ENCODE measurements at places on chromosomes 5 and 9.

DNA sequence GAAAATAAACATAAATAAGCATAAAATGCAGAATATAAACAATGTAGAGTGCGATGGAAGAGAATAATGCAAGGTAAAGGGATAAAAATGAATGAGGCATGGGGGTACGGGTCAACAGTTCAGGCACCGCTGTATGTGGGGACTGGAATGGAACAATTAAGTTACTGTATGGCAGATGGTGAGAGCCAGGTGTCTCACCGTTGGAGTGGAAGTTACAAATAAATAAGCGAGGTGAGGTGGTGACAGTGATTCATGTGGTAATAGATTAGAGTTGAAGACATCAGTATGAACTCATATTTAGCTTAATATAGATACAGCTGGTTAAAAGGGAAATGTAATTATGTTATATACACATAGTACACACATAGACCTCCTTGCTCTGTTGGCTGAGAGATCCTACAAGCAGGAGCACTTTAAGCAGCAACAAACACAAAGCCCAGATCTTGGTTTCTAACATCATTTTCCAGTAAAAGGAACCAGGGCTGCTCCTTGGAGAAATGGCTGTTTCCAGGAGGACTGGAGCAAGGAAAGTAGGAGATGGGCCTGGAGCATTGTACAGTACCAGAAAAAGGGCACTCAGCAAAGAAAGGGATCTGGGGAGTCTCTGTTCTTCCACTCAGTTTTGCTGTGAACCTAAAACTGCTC lies 2.4 kb upstream of the OMD start:
- DNase-seq = no peak

DNA sequence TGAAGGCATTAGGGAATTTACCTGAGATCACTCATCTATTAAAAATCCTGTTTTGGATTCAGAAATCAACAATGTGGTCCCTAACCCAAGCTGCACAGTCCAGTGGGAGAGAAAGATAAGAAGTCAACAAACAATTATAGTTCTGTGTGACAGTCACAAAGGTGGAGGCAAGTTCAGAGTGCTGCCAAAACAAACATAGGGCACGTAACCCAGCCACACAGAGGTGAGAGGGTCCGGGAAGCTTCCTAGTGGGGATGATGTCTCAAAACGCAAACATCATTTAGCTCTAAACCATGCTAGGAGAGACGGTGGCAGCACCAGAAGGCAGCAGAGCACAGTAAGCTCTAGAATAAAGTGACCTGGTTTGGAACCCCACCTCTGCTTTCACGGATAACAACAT lies 158.9 kb downstream of the MAPKAP1 start:
- no peak for DNase-seq

DNA sequence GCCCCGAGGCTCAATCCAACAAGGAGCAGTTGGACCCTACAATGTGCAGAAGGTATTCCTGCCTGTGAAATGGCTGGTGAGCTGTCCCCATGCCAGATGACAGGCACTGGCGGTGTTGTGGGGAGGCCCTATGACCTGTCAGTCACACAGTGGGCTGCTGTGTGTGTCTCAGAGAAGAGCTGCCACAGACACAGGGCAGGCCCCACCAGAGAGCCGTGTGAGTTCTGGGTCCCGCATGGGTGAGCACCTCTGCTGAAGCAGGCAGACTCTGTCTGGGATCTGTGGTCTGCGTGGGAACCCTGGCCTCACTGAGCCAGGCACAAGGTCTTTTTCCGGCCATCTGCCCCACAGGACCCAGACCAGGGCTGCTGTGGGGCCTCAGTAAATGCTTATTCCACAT lies 37.3 kb upstream of the PITX1 start:
- no peak for DNase-seq

DNA sequence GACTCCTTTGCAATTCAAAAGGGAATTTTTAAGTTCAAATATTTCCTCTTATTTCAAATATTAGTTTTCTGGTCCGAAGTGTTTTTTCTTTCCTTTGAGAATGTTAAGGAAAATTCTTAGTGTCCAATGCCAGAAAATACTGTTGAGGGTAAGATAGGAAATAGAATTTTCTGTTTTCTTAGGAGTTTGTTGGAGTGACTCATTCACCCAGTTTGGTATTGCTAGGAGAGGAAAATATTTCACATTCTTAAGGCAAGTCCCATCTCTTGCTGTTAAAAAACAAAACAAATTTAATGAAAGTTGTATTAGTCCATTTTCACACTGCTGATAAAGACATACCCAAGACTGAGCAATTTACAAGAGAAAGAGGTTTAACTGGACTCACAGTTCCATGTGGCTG lies 349.2 kb upstream of the ADAMTSL1 start:
- no peak for DNase-seq

DNA sequence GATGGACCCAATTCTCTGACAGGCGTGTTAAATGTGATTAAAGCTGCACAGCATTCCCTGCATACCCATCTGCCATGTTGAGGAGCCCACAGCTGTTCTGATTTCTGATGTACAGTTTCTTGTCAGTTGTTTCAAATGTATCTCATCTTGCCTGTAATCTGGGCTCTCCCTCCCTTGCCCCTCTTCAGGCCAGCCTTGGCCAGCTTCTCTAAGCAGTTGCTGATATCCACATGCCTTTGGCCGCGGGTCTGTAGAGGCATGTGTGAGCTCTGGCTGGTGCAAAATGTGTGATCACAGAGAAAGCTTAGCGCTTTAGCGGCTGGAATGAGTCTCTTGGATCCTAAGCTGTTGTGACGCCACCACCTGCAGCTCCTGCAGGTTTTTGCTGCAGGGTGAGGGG lies 332.0 kb downstream of the MLLT3 start:
- no peak for DNase-seq

- DNase-seq = no peak
These were observed 40.7 kb downstream of the EBF1 start for GRCh38 chr5:159058716-159059636.

DNA sequence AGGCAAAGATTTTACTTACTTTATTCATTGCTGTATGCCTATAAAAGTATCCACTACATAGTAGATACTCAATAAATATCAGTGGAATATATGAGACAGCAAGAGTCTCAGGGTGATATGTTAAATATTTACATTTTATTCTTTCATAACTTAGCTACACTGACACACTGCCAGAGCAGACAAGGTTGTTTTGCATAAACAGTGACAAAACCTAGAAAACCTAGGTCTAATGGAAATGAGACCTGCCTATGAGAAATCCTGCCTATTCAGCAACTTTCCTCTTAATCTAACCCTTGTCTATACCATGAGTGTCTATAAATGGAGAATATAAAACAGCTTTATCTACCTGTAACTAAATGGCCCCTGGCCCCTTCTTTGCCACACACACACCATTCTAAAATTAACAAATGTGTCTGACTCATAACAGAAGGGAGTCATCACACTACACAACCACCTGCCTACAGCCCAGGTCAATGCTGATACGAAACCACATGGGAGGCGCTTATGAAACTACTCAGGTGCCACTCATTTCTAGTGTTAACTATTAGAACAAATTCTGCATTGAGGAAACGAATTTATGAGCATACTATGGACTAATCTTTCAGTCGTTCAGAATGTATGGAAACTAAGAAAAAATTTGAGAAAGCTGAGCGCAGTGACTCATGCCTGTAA lies 60.3 kb downstream of the UBAP2 start:
- DNase-seq = no peak

GRCh38 chr5:96412868-96413449 lies 20.1 kb downstream of the PCSK1 start:
- no peak for DNase-seq

DNA sequence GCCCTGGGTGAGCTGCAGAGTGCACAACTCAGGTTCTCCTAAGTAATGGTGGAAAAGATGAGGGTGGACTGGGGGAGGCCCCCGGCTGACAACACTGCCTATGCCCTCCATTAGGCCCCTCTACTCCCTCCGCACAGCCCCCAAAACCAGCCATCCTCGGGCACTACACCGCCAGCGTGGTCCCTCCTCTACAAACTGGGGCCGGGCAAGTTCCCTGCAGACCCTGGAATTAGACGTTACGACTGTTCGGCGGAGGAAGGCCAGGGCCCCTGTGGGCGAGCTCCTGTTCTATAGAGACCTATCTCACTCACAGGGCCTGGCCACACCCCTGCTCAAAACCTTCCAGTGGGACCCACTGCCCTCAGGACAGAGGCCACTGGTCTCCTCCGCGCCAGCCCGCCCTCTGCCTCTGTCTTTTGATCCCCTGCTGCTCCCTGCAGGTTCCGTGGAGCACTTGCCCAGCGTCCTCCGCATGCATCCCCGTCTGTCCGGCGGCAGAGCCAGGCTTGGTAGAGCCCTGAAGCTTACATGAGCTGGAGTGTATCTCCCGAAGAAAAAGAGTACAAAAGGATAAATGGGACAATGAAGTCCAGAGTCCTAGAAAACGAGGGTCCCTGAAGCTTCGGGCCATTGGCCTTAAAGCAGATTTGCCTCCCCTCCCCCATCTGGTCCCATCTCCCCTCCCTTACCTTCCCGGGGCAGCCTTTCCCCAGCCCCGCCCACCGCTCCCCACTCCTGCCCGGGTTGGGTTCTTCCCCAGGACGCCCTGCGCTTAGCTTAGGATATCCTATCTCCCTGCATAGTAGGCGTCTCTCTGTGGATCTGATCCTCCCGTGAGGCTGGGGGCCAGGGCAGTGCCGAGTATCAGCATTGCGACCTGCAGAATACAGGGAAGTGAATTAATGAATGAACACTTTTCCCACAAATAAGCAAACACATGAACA lies 71.3 kb downstream of the HRH2 start:
- no peak for DNase-seq

All from stimulated activated CD8-positive, alpha-beta memory T cell treated with anti-CD3 and anti-CD28 coated beads, Interleukin-4, amount 100 ng/mL, for 1 hour (primary cell).